ENCODE measurements at places on chromosomes 6 and 20.

- DNase-seq = no peak
Measured at GRCh38 chr6:2964793-2965505, 6.4 kb downstream of the SERPINB6 start.

DNA sequence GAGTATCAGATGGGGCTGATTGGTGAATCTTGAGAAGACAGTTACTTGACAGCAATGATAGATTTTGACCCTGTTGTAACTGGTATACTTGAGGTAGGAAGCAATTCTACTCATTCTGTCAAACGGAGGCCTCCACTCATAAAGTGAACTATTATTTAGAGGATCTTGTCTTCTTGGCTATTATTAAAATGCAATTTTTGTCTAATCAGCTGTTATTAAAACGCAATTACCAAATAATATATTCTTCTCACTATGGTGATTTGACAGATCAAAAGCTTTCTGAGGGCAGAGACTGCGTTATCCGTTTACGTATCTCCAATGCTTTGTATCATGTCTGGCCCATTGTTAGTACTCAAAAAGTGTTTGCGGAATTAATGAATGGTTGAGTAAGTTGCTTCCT lies 120.7 kb downstream of the MACROD2 start:
- DNase-seq = no peak

GRCh38 chr6:111950661-111951496 lies 77.6 kb upstream of the FYN start:
- no peak for DNase-seq

GRCh38 chr6:149763866-149764265 lies 14.3 kb downstream of the PCMT1 start:
- no peak for DNase-seq

GRCh38 chr6:68990317-68990716 lies 355.2 kb downstream of the ADGRB3 start:
- no peak for DNase-seq

DNA sequence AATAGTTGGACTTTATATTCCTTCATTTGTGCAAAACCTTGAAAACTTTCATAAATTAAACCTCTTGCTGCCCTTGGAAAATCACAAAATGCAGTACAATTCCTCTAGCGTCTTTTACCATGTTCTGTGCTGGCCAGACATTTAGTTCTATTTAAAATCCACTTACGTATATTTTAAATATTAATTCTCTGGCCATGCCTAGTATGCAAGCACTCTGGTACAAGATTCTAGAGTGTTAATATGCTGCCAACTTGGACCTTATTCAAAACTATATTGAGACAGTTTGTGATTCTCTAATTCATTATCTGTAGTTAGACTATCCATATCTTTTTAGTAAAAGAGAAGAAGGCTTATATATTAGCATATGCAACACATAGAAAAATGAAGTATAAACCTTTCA lies 328.1 kb downstream of the ARHGAP18 start:
- no peak for DNase-seq

- DNase-seq = no peak
Measured at GRCh38 chr6:35511562-35511941, 1.1 kb downstream of the TULP1 start.

DNA sequence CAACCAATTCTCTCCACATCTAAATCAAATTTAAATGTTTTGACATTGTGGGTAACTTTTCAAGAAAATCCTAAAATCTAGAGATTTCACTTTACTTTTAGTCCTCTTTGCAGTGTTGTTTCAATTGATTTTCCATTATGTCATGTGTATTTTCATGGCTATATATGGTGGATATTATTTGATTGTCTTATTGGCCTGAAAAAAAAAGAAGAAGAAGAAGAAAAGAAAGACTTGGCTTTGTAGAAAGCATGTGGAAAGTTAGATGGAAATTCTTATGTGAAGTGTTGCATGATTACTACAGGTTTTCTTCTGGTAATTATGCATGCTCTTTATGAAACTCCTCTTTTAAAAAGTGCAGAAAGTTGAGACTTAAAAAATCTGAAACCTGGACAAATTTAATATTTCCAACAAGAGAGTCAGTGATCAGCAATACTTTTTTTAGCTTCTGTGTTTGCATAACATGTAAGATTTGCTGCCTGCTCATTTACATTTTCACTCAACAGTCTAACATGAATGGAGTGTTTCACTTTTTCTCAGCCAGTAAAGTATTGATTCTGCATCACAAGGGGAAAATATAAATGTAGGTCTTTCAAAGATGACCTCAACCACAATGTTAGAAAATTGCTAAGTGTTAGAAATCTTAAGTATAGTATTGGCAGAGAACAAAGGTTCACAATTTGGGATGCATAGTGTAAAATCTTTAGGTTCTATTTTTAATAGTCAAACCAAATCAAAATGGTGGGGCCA lies 438.7 kb downstream of the BCKDHB start:
- no peak for DNase-seq

- DNase-seq = no peak
Measured at GRCh38 chr6:127212376-127212775, 54.3 kb upstream of the RNF146 start.

DNA sequence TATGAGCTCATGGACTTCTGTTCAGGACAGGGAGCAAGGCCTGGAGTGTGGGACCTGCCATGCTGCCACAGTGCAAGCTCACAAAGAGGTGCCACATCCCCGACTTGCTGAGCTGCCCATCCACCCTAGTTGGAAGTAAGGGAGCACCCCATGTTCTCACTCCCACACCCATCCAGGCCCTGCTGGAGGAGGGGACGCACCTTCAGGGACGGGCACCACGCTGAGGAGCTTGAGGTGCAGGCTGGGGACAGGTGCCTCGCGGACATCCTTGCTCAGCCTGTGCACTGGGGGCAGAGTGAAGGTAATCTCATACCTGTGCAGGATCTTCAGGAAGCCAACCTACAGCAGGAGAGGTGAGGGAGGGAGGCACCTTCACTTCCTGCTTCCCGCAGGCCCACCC lies 12.3 kb downstream of the ADISSP start:
- no peak for DNase-seq

DNA sequence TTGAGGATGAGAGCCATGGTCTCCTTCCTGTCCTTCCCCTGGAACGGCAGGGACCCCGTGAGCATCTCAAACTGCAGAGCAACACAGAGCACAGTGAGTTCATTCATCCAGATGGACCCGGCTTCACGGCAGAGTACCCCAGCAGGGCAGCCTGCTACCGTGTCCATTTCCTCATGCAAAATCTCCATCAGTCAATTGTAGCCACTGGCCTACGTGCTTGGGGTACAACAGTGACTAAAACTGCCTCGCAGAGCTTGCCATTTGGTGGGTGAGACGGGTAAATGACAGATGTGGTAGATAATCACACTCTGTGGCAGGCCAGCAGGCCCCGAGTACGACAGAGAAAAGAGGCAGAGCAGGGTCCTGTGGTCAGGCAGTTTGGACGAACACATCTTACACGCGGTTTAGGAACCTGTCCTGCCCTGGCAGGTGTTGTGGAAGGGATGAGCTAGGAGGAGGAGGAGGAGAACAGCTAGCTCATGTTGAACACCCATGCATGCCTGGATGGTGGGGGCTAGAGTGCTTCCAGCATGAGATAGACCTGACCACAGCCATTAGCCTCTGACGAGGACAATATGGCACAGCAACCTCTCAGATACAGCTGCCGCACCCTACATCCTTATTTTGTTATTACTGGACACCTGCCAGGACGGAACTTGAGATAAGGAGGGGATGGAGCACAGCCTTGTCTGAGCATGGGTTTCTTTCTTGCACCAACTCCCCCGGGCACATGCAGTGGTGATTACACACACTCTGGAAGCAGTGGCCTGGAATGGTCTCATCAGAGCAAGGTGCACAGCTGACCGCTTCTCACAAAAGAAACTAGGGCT lies 95.6 kb downstream of the RAMACL start:
- DNase-seq = no peak

DNA sequence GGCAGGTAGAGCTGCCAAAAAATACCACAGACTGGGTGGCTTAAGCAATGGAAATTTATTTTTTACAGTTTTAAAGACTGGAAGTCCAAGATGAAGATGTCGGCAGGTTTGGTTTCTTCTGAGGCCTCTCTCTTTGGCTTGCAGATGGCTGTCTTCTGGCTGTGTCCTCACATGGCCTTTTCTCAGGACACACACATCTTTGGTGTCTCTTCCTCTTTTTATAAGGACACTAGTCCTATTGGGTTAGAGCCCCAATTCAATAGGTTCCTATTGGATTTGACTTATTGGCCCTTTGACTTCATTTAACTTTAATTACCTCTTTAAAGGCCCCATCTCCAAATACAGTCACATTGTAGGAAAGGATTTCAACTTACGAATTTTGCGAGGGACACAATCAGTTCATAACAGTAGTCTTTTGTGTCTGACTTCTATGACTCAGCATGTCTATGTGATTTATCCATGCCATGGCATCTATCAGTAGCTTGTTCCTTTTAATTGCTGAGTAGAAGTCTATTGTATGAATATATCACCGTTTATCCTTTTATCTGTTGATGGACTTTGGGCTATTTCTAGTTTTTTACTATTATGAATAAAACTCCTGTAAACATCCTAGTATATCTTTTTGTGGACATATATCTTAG lies 11.0 kb upstream of the TCP11 start:
- peak; percentile 21 for DNase-seq

- no peak for DNase-seq
Measured at GRCh38 chr6:106749609-106750008, 120.2 kb downstream of the QRSL1 start.

- DNase-seq = no peak
Measured at GRCh38 chr6:17225767-17226630, 55.2 kb upstream of the RBM24 start.

DNA sequence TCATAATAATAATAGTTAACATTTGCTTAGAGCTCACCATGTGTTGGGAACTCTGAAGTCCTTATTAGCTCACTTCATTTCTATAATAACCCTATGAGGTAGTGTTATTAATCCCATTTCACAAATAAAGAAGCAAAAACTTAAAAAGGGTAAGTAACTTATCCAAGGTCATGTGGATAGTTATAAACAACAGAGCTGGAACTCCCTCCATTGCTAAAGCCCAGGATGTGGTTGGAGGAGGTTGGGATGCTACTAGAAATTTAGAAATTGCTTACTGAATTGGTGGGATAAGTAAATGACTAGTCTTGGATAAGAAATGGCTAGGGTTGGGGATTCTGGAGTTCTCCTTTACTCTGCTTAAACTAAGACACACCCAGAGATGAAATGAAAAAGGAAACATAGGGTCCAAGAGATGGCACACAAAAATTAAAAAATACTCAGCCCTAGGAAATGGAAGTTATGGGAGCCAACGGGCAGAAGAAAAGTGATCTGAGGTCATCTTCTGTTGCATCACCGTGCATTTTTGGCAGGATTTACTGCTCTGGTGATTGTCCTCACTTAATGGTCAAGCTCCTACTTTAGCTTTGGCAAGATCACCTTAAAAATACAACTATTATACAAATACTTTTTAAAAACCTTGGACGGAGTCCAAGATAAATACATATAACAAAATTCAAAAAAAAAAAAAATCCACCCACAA lies 7.7 kb upstream of the CLIC5 start:
- no peak for DNase-seq

GRCh38 chr20:32167552-32167951 lies 40.0 kb downstream of the PLAGL2 start:
- DNase-seq = no peak

- peak; percentile 41 for DNase-seq
Measured at GRCh38 chr20:36642136-36642535, 3.9 kb downstream of the SLA2 start.

DNA sequence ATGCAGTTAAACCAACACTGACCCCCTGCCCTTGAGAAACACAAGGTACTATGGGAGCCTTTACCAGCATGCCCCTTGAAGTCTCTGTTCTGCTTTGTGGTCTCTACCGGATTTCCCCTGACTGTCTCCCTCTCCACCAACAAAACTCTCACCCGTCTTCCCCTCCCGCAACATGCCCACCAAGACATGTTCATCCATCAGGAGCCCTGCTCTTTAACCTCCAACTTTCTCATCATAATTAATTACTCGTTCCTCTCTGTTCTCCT lies 1.1 kb downstream of the ZNF165 start:
- peak; percentile 6 for DNase-seq

DNA sequence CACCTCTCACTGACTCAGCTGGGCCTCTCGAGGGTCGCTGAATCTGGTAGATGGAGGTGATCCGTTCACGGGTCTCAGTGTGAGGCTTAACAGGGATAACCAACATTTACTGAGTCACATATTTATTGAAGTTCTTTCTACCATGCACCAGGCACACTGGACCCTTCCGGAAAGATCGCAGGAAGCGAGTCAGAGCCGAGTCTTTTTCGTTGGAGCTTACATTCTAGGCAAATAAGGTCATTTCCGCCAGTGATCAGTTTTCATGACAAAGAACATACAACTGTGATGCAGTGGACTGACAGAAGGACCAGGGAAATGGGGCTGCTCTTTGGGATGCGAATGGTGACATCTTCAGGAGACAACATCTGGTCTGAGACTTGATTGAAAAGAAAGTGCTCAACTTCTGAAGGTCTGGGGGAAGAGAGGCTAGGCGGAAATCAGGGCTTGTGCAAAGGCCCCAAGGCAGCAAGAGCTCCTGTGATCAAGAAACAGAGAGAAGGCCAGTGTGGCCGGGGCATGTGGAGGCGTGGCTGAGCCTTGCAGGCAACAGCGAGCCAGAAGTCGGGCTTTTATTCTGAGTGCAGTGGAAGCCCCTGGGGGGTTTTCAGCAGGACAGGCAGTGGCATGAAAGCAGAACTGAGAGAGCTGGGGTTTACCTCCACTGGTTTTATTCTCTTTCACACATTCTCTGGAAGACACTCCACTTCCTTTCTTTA lies 56.7 kb downstream of the APCDD1L start:
- no peak for DNase-seq

DNA sequence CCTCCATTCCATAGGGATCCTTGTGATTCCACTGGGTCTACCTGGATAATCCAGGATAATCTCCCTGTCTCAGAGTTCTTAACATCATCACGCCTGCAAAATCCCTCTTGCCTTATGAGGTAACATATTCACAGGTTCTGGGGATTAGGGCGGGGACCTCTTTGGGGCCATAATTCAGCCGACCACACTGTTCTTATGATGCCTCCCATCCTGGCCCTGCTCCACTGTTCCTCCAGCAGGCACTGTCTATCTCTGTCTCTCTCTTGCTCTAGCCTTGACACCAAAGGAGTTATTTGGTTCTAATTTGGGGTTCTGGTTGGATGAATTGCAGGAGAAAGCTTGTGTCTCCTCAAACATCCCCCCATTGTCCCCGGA lies 168.1 kb downstream of the NFATC2 start:
- no peak for DNase-seq

DNA sequence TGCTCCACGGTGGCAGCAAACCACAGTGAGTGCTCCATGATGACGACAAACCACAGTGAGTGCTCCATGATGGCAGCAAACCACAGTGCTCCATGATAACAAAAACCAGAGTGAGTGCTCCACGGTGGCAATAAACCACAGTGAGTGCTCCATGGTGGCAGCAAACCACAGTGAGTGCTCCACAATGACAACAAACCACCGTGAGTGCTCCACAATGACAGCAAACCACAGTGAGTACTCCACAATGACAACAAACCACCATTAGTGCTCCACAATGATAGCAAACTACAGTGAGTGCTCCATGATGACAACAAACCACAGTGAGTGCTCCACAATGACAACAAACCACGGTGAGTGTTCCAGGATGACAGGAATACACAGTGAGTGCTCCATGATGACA lies 36.0 kb upstream of the LRFN2 start:
- DNase-seq = no peak

All from inflammatory macrophage treated with lipopolysaccharide for 4 hours (primary cell).